ENCODE measurements at places on chromosomes 2 and 18.

GRCh38 chr2:104939570-104940217 is 85.8 kb downstream of the POU3F3 start:
- DNase-seq = no peak

GRCh38 chr18:3607309-3608098 is 157.5 kb downstream of the TGIF1 start:
- DNase-seq = no peak

- DNase-seq = no peak
Observed at GRCh38 chr2:112588611-112589045, 4.2 kb downstream of the CHCHD5 start.

GRCh38 chr18:50578030-50578429 is 18.1 kb downstream of the MAPK4 start:
- no peak for DNase-seq

DNA sequence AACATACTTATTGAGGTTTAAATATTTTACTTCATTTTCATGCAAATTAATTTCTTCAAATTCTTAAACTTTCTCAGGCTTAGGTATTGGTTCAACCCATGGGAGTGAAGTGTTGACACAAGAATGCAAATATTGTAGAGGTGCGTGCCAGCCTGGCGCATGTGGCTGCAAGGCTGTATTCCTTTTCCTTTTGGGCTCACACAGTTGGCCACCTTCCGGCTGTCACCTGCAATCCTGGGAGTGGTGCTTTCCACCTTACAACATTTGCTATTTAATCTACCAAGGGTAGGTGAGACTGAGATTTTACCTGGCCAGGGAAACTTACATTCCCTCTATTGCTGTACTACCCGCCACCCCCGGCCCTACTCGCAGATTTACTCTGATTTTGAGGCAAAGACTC is 141.1 kb downstream of the DCC start:
- DNase-seq = no peak

- DNase-seq = no peak
Observed at GRCh38 chr2:35495182-35495581, 860.4 kb upstream of the CRIM1 start.

GRCh38 chr2:143787674-143788073 is 658.5 kb downstream of the ARHGAP15 start:
- no peak for DNase-seq

DNA sequence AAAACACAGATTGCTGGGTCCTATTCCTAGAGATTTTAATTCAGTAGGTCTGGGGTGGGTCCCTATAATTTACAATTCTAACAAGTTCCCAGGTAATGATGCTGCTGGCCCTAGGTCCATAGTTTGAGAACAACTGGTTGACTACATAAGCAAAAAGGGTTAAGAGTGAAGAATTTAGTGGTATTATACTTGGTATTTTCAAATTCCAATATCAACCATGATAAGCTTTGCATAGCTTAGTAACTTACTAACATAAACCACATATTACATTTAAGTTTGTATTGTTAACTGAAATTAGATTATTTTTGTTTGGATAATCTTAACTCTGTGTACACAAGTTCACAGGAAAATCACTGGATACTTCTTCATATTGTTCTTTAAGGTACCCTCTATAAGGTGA is 862.9 kb upstream of the ACVR2A start:
- DNase-seq = no peak

- no peak for DNase-seq
Observed at GRCh38 chr2:163565192-163565591, 170.6 kb downstream of the FIGN start.

GRCh38 chr2:239700686-239701345 is 300.0 kb upstream of the HDAC4 start:
- no peak for DNase-seq

- DNase-seq = no peak
Observed at GRCh38 chr2:218024871-218025270, 22.1 kb upstream of the TNS1 start.

DNA sequence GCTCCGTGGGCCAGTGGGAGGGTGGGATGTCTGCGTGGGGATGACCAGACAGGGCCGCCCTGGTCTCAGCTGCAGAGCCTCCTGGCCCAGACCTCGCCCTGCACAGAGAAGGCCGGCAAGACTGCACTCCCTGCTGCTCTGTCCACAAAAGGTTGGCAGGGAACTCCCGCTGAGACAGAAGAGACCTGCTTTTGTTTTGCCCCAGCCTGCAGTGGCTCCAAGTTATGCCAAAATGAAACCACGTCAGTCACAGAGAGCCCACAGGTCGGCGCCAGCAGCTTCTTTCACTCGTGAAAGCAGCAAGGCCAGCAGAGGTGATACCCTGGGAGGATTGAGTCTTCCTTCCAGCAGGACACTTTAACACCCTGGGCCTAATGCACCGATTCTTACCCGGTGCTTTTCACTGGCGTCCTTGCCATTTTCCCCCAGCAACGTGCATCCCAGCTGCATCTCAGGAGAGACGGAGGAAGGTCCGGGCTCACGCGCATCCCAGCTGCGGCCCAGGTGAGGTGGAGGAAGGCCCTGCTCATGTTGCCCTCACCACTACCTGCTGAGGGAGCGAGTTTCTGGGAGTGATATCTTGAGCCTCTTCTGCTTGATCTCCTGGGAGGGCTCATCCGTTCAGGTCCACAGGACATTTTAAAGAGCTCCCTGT is 22.1 kb upstream of the CTDP1 start:
- DNase-seq = no peak

GRCh38 chr2:69164061-69164778 is 151.2 kb downstream of the ANTXR1 start:
- DNase-seq = no peak

DNA sequence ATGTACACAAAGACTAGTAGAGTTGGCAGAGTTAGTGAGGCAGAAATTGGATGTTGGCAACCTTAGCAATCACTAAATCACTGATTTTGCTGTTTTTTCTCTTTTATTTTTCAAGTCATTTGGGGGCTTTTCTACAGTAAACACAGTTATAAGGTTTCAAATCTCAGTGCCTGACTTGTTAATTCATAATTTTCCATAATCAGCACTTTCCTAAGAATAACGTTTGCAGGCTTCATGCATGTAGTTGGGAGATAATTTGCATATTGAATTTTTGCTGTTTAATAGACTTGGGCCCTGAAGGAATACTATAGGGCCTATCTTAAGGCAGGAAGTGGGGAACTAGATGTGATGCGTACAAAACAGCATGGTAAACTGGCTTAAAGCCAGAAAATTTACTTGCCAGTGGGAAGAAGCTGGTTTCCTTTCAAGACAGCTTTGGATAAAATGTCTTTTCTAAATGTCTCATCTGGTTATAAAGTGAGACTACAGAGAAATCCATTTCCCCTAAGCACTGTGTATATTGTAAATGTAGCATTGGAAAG is 127.2 kb upstream of the SMIM21 start:
- no peak for DNase-seq

DNA sequence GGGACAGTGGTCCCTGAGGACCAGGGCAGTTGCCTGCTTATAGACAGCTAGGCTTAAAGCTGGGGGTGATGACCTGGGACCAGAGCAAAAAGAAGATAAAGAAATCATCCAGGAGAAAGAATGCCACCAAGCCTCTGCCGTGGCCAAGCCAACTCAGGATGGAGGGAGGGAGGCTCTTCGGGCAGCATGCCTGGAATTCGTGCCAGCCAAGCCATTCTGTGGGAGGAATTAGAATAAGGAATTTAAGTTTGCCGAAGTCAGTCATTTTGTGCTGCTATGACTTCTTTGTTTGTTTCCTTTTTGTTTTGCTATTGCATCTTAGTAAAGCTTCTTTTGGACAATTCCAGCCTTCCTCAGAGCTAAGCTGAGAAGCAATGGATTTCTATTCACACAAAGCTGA is 124.1 kb downstream of the EN1 start:
- DNase-seq = no peak

DNA sequence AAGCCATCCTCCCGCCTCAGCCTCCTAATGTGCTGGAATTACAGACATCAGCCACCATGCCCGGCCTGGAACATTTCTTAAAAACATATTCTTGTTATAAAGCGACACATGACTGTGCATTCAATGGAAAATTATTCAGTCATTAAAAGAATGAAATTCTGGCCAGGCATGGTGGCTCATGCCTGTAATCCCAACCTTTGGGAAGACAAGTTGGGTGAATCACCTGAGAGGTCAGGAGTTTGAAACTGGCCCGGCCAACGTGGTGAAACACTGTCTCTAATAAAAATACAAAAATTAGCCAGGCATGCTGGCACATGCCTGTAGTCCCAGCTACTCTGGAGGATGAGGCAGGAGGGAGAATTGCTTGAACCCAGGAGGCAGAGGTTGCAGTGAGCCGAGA is 21.6 kb upstream of the RPRD1A start:
- DNase-seq = no peak

GRCh38 chr2:232376260-232376659 is 2.3 kb upstream of the ALPP start:
- no peak for DNase-seq

DNA sequence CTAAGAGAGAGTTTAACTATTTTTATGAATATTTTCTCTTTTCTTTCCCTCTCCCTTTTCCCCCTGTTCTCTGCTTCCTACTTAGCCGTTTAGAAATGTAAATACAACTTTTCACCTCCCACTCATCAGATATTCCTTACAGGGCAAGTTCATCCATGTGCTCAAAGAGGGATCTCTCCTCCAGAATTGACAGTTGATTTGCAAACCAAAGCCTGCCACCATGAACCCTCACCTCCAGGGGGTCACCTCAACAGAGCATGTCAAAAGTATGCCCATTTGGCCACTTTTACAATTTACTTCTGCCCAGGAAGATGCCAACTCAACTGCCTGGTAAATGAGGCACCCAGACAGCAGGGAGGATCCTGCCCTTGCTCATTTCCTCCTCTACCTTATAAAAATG is 149.2 kb upstream of the GYPC start:
- DNase-seq = no peak

DNA sequence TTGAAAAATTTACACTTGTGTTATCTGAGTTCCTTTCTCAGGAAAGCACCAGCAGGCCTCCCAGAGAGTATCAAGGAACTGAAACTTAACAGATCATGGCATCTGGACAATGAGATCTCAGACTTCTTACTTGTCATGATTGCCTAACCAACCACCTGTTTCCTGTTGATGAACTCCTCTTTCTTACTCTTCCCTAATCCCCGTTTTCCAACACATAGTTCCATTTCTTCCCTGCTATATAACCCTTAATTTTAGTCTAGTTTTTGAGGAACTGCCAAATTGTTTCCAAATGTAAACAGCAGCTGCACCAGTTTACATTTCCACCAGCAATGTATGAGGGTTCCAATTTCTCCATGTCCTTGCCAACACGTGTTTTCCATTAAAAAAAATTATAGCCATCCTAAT is 6.1 kb upstream of the FAM171B start:
- no peak for DNase-seq

- DNase-seq = no peak
Observed at GRCh38 chr2:66601624-66602023, 166.7 kb downstream of the MEIS1 start.

- no peak for DNase-seq
Observed at GRCh38 chr2:97932975-97933662, 62.6 kb downstream of the TMEM131 start.

- no peak for DNase-seq
Observed at GRCh38 chr2:219356834-219357233, 24.3 kb upstream of the RESP18 start.

GRCh38 chr2:12708508-12709206 is 8.1 kb upstream of the TRIB2 start:
- no peak for DNase-seq

GRCh38 chr2:219302412-219302968 is 6.7 kb downstream of the PTPRN start:
- no peak for DNase-seq

- no peak for DNase-seq
Observed at GRCh38 chr2:144198116-144198515, 321.8 kb downstream of the ZEB2 start.

DNA sequence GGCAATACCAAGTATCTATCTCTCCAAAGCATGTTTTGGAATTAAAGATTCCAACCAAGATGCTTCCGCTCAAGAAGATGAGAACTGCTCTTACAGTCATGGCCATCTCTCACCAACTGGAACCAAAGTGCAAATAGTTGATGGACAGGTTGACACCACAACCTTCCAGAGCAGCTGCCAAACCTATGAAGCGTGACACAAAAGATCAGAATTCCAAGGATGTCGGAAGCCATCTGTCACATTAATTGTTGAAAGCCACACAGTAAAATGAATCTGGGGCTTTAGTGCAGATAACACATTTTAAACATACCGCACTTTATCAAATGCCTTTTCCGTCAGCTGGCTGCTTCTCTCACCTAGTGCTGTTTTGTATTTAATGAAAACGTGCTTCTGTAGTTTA is 195.7 kb downstream of the CDH20 start:
- no peak for DNase-seq

- DNase-seq = no peak
Observed at GRCh38 chr2:181484851-181485637, 27.9 kb downstream of the ITGA4 start.

DNA sequence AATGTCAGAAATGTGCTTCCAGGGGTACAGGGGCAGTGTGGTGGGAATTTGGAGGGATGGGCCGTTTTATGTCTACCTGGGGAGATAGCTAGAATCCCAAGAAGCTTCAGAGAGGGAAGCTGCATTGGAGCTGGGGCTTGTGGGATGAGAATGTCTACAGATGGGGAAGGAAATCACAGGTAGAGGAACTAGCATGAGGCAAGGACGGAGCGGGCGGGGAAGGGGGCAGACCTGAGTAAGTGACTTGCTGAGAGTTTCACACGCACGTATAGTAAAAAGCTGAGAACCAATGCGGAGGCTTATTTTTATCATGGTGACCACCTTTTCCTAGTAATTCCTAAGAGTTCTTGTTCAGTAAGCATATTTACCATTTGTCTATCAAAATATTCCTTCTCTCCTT is 6.3 kb downstream of the C2orf80 start:
- DNase-seq = no peak

DNA sequence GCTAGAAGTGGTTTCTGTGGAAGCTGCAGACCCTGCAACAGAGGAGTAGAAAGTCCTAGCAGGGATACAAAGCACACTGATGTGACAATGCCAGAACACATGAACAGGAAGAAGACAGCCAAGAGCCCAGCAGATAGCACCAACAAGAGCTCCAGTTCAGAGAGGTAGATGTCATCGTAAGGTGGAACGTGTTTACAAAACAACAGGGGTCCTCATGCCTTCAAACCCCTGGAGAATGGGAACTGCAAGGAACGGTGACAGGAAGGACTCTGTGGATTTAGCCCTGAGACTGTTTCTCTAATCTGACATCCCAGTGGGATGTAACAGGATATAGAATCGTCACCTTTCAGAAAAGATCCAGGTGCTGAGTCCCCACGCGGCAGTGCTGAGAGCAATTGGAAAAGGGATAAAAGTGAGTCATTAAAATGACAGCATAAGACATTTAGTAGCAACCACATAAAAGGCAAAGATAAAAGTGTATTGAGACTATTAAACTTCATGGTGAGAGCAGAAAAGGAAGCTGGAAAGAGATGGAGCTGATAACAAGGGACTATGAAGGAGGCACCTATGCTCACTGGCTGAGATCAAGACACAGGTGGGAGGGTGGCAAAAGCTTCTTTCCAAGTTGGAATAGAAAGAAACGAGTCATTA is 195.2 kb downstream of the FBXO15 start:
- DNase-seq = no peak
